ENCODE measurements at places on chromosomes 13 and 19. TPM values are rescaled to one million over a fixed set of nuclear protein-coding genes. Genes with fewer than 3 reads are reported as not detected.

Gene ADM5
- total RNA-seq, result 1.0 TPM

Gene OLFM2
- 18.8 TPM for total RNA-seq

Gene GRAMD1A
- total RNA-seq, result 17.7 TPM

Gene ACOD1
- not detected for total RNA-seq

Gene UBE2L5
- not detected for total RNA-seq

Gene USF2
- 24.5 TPM for total RNA-seq

Gene SHISA2
- 149 TPM for total RNA-seq

Gene GJB2
- total RNA-seq, result 1.0 TPM

Gene SKA3
- total RNA-seq, result 7.8 TPM

Gene CFAP97D2
- not detected for total RNA-seq

Gene SCN1B
- total RNA-seq, result 1.6 TPM

Gene ZIC2
- total RNA-seq, result not detected

Gene SERPINE3
- total RNA-seq, result not detected
